ENCODE measurements at places on chromosomes 3 and 15.

DNA sequence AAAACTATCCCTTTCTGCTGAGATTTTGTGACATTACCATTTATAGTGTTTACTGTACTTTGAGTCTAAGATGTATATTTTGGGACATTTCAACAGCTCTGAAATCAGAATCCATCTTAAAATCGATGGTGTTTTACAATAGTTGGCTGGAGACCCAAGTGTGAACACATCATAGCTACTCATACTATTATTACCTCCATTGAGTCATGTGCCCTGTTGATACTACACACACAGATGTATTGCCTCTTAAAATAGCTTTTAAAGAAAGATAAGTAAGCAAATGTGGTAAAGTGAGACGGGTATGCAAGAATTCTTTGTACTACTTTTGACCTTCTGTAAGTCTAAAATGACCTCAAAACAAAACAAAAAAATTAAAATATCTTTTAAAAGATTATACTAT, 6.7 kb downstream of the LMOD3 start:
- DNase-seq, result no peak

- DNase-seq, result peak; percentile 83
These were observed 45.5 kb downstream of the FILIP1L start for GRCh38 chr3:100068826-100069225.

DNA sequence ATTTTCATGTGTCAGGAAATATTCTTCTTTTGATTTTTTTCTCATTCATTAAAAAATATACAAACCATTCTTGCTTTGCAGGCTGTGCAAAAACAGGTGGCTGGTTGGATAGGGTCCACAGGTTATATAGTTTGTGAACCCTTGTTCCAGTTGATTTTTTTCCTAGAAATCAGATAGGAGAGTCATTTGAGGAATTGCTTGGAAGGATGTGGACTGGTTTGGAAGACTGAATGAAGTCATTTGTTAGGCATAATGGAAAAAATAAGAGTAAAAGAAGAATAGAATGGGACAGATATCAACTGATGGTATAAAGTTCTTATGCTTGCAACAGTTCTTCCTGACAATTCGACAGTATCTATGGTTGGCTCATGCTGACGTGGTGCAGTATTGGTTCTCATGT, 189.4 kb downstream of the PTPRG start:
- no peak for DNase-seq

DNA sequence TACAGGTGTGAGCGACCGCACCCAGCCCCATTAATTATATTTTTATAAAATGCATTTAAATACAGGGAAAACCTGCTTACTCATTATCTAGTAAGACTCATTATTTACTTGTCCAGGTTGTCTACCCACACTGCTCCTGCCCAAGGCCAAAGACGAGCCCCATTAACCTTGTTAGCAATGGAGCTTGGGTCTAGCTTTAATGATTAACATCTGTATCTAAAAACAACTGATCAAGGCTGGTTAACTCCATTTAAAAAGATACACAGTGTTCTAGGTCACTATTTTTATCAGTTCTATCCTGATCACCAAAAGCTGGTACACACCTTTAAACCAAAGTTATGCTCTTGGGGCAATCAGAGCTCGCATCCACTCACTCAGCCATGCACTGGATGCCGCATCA, 10.4 kb upstream of the NCKIPSD start:
- DNase-seq, result no peak

DNA sequence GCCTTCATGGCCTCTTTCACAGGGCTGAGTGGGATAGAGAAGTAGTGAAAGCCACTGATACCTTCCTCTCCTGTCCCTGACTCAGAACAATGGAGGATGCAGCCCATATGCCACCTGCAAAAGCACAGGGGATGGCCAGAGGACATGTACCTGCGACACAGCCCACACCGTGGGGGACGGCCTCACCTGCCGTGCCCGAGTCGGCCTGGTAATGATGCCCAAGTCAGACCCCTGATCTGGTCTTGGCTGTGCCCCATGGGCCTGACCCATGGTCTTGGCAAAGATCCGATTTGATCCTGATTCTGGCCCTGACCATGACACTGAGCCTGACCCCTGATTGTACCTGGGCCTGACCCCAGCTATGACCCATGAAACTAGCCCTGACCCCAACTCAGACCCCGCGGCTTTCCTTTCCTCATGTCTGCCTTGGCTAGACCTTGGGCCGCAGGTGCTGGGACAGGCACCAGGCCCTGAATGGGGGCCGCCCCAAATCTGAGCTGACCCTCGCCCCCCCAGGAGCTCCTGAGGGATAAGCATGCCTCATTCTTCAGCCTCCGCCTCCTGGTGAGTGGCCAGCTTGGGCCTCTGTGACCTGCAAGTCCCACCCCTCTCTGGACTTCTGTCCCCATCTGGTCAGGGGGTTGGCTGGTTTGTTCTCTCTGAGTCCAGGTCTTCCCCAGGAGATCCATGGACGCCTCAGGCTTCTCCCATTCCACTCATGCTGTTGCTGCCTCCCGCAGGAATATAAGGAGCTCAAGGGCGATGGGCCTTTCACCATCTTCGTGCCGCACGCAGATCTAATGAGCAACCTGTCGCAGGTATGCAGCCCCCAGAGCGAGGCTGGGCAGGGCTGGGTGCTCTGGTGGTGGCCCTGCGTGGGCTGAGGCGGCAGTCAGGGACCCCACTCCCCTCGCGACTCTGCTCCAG, 15.6 kb downstream of the NT5DC2 start:
- DNase-seq, result no peak

DNA sequence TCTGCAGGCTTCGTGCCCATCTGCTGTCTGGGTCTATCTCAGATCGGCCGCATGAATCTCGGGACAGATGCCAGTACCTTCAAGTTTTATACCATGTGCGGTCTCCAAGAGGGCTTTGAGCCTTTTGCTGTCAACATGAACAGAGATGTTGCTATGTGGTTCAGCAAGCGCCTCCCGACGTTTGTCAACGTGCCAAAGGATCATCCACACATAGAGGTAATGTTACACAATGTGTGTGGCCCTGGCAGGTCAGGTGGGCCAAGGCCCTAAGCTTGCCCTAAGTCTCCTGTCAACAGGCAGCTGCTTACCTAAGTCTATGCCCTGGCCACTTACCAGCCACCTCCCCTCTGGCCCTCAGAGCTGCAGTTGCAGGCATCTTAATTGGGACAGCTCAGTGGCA, 324.0 kb upstream of the CHRM5 start:
- DNase-seq, result no peak

DNA sequence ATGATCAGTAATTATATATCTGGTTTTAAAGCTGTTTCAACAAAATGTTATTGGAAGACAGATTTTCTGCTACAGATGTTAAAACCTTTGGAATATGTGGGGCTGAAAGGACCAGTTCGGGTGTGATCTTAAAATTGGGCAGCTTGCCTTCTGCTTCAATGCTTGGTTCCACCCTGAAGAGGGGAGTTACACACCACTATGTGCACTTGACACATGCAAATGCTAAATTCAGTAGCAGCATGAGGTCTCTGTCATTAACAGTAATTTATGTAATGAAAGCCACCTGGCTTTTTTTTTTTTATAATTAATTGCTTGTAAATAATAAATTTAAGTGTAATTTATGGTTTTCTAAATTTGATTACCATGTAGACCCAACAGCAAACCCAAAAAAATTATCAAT, 24.6 kb downstream of the CDIN1 start:
- DNase-seq, result peak; percentile 60

DNA sequence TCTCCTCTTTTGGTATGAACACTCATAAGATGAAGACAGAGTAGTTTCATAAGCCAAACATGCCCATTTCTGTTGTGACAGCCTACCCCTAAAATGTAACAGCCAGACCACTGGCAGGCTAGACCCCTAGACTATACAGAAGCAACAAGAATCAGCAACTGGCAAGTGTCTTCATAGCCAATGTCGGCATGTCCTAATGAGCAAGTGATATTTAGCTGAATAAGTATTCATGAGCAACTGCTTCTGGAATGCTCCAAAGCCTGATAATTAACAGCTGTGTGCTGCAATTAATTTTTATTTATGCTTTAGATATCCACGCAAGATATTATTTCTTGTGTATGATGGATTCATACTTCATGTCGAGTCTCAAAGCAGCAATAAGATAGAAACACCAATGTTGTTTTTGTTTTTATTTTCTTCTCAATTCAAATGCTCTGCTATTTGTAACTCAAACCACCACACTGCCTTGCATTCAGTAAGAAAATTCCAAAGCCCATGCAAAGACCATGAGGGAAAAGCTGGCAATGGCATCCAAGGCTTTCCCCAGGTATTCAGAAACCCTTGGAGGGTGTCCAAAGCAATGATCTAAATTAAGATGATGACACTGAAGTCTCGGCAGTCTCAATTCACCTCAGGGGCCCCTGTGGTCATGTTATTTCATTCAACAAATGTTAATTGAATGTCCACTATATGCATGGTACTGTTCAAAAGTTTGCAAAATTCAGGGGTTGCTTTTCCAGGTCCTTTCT, 167.7 kb upstream of the NECTIN3 start:
- DNase-seq, result no peak

DNA sequence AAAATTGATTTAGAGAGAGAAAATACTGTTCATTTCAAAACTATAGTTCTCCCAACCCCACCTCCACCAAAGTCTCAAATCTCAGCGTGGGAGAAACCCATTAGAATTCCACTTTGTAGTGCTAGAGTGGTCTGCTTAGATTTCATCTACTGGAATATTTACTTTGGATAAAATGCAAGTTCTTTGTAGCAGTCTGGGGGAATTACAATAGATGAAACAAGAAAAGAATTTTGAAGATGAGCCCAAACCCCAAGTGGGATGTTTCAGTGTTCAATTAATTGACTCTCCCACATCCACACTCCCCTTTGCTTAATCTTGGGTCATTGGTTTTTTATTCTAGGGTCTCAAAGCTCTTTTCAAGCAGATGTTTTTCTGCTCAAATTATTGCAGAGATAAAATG, 97.8 kb downstream of the RPL22L1 start:
- DNase-seq, result no peak

GRCh38 chr3:42438193-42438592, 27.8 kb upstream of the LYZL4 start:
- DNase-seq, result no peak

DNA sequence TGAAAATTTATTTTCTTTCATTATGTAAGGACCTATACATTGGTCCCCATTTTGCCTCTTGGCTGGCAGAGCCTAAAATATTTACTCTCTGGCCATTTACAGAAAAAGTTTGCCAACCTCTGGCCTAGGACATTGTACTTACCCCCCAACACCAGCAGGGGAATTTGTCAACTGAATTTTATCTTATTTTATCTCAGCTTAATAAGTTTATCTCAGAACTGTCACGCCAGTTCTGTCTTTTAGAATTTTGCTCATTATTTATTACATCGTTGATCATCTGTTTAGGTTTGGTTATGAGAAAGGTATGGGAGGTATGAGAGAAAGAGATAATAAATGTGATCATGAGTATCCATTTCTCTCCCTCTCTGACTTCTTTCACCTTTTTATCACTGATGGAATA, 38.3 kb downstream of the CHD2 start:
- no peak for DNase-seq

DNA sequence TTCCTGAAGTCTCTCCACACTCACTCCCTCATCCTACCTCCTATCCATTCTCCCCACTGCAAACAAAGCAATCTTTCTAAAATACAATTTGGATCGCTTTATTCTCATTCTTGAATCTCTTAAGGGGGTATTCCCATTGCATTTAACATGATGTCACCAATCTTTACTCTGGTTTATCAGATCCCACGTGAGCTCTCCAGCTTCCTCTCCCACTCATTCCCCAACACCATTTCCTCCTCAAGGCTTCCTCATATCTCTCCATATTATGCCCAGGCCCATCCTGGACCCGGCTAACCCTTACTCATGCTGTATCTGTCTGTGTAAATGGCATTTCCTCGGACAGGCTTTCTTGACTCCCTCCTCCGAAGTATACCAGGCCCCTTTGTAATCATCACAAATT, 165.0 kb downstream of the CD47 start:
- no peak for DNase-seq

DNA sequence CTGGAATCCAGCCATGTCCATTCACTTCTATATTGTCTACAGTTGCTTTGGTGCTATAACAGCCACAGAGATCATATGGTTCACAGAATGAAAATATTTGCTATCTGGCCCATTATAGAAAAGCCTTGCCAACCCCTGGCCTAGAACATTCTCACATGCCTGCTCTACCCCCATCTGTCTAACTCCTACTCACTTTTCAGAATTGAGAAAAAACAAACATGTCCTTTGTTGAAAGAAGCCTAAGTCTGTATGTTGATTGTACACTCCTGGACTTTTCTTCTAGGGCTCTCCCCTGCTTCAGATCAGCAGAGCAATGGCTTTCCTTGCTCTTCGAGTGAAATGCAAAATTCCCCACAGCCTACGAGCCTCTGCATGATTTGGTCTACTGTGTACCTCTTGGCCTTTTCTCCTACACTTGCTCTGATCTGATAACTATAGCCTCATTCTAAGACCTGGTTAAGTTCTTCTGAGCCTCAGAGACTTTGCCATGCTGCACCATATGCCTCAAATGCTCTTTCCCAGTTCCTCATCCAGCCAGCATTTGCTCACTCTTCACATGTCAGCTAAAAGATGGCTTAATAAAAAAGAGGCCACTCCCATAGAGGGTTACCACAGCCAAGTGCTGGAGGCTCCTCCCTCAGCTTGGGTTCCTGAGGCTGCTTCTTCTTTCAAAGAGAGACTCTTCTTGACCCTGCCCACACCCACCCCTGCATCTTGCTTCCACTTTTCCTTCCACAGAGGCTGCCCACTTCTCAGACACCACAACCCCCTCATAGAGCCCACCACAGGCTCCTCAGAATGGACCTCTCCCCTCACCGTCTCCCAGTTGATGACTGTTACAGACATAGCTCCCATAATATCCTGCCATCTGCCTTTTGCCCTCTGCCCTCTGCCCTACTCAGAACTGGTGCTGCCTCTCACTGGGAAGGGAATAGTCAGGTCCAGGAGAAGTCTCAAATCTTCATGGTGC, 22.9 kb upstream of the DCLK3 start:
- no peak for DNase-seq

- DNase-seq, result no peak
These were observed 5.2 kb downstream of the SLC49A4 start for GRCh38 chr3:122800031-122800430.

DNA sequence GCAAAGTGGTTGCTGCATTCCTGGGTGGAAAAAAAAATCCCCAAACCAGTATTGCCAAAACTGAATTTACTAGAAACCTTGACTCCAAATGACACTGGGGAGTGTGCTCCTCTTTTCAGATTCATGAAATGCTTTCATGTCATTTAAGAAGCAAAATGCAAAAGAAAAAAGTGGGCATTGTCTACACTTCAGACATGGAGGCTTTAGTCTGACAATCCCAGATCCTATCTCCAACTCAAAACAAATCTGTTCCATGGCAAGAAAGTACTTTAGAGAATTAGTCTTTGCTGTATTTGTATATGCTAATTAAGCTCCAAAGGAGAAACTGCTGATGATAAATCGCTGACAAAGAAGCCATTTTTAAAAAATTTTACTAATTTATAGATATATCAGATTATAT, 366.7 kb downstream of the MAGI1 start:
- no peak for DNase-seq

GRCh38 chr15:57048930-57049549, 130.6 kb downstream of the TCF12 start:
- no peak for DNase-seq

- DNase-seq, result no peak
These were observed 11.5 kb downstream of the LOXL1 start for GRCh38 chr15:73937726-73938125.

All from NCI-H524 (cell line).